ENCODE measurements at places on chromosomes 1 and 21.

DNA sequence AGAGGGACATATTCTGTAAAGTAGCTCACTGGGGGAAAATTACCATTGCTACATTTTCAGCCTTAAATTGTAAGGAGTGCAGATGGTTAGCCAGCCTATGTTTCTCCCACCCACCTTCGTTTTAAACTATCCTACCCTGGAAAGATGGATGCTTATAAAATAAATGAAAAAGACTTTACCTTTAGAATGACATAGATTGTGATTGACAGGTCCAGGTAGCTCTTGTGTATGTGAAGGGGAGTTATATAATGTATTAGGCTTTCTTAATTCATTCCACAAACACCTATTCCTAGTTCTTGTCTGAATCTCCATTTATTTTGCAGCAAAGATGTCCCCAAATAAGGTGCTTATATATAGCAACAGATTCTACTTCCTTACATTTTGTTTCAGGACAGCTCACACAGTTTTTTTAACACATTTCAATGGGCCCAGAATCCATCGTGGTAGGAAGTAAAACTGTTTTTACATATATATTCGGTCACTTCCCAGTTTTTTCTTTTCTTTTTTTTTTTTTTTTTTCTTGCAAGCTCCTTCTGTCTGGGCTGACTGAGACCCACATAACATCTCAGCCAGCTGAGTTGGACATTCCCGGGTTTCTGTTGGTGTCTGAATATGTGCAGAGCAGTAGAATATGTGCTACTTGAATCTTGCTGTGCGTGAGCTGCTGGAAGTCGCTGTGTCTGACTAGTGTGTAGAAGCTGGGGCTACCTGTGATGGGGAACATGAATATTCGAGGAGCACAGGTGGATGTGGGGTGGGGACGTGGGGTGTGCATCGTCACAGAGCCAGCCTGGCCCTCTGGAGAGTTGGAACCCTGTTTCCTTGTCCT is 27.8 kb downstream of the UCK2 start:
- DNase-seq = no peak

- no peak for DNase-seq
Observed at GRCh38 chr1:216890871-216891270, 167.6 kb upstream of the ESRRG start.

DNA sequence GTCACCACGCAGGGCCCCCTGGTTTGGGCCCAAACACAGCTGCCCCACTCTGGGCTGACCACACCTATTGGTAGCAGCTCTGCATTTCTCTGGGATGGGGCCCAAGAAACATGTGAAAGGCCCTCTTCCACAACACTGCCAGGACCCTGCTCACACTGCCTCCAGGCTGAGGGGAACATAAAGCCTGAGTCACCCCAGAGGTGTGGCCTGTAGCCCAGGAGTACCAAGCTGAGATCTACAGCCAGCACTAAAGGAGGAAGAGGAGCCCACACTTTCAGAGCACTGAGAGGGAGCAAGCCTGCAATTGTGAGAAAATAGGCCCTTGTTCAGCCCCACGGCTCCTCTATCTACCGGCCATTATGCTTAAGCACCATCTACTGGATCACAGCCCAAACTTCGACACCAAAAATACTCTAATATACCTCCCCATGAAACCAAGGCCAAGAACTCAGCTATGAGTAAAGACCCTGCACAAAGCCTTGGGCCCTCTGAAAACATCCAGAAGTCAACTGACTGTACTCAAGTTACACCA is 14.4 kb upstream of the OR2T10 start:
- no peak for DNase-seq

GRCh38 chr21:45996311-45997204 is 15.0 kb downstream of the COL6A1 start:
- DNase-seq = peak; percentile 1

DNA sequence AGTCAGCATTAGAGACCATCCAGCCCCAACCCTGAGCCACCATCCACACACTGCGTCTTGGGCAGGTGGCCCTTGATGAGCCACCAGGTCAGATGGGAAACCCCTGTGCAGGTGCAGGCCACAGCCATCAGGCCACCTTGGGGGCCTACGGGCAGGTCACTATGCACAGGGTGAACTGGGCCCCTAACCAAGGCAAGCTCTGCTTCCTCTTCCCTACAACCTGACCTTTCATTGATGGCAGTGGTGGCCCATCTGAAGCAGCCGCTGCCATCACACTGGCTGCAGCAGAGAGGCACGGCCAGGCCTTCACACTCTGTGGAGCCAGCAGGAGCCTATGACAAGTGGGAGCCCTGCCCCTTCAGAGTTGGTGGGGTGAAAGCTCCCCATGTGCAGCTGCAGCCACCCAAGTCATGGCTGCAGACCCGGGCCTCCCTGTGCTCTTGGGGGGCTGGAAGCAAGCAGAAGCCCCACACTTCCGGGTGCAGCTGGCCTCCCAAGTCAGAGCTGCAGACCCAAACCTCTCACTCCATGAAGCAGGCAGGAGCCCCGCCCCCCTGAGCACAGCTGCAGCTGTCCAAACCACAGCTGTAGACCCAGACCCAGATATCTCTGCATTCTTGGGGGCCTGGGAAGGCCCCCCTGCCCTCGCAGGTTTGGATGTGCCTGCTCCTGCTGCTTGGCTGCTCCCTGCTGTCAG is 681.5 kb downstream of the MATN1 start:
- no peak for DNase-seq

DNA sequence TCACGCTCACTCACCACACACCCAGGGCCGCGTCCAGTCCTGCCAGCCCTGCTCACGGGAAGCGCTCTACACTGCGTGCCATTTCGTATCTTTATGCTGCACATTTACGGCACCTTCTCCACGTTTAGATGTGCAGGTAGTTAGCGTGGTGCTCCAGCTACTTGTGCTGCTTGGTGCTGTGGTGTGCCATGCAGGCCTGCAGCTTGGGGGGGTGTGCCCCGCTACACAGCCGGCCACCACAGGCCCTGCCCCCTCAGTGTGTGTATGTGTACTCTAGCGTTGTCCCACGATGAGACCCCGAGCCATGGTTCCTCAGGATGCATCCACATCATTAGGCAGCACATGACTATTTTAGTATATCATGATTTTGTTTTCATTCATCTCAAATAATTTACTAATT is 38.3 kb downstream of the SNAP47 start:
- DNase-seq = no peak

DNA sequence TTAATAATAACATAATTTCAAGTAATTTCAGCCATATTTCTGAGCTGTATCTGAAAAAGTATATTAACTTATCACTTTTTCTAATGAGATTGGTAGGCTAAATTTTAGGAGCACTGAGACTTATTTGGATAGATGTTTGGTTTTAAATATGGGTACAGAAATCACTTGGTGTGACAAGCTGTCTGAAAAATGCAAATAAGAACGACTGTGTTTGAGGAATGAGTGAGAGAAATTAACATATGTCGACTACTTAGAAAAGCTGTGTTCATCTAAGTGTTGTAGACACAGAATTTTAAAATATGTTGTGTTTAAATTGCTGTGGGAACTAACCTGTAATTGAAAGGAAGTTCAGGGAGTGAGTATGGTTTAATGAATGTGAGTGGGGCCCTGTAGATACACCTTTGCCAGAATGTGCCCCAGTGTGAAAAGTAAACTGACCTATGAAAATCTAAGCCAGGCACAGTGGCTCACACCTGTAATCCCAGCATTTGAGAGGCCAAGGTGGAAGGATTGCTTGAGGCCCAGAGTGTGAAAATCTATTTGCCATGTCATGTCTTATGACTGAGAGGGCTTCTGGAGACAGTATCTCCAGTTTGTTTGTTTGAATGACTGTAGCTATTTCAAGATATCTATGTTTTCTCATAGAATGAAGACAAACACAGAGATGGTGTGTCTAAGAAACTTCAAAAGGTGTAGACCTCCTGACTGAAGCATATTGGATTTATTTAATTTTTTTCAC is 53.8 kb upstream of the LRRC8C start:
- no peak for DNase-seq

DNA sequence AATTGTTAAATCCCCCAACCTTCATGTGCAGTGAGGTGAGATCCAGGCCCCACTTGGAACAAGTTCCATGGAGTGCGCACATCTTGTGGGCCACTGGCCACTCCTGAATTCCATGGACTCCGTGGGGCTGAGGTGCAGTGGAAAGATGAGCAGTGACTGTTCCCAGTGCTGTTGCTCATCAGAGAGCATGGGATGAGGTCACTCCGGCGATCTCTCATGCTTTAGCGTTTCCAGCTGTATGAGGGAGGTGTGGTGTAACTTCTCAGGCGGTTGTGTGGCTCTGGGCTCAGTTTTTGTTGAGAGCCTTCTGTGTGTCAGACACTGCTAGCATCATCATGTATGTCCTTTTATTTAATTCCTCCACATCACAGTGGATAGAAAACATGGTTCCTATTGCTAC is 96.2 kb downstream of the GALNT2 start:
- DNase-seq = no peak
